ENCODE measurements at places on chromosomes 3 and 15.

DNA sequence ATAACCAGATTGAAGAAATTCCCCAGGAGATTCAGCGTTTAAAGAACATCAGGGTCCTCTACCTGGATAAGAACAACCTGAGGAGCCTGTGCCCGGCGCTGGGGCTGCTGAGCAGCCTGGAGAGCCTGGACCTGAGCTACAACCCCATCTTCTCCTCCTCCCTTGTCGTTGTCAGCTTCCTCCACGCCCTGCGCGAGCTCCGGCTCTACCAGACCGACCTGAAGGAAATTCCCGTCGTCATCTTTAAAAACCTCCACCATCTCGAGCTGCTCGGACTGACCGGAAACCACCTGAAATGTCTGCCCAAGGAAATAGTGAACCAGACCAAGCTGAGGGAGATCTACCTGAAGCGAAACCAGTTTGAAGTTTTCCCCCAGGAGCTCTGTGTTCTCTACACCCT is 9.4 kb upstream of the LRRC34 start:
- no peaks in the 10 kb centered on the region for H3K27me3 ChIP-seq
- H3K4me1 ChIP-seq: no peaks in the 10 kb centered on the region
- no peak overlapping the region for H3K4me3 ChIP-seq
- DNase-seq: no peak
- no peak overlapping the region for H3K27ac ChIP-seq
- no peaks in the 10 kb centered on the region for H3K36me3 ChIP-seq

GRCh38 chr3:160200353-160200752 is 24.9 kb upstream of the C3orf80 start:
- H3K27ac ChIP-seq: no peak overlapping the region
- no peaks in the 10 kb centered on the region for H3K27me3 ChIP-seq
- no peaks in the 10 kb centered on the region for H3K4me1 ChIP-seq
- DNase-seq: no peak
- H3K36me3 ChIP-seq: no peaks in the 10 kb centered on the region

GRCh38 chr3:16070707-16071106 is 103.8 kb upstream of the GALNT15 start:
- H3K4me3 ChIP-seq: no peak overlapping the region
- H3K27me3 ChIP-seq: no peaks in the 10 kb centered on the region
- no peaks in the 10 kb centered on the region for H3K4me1 ChIP-seq
- H3K36me3 ChIP-seq: no peaks in the 10 kb centered on the region
- no peak overlapping the region for H3K27ac ChIP-seq

GRCh38 chr3:196694202-196694638 is 17.8 kb downstream of the CEP19 start:
- H3K27me3 ChIP-seq: no peaks in the 10 kb centered on the region
- H3K4me3 ChIP-seq: no peak overlapping the region
- H3K4me1 ChIP-seq: no peaks in the 10 kb centered on the region
- H3K27ac ChIP-seq: no peak overlapping the region

DNA sequence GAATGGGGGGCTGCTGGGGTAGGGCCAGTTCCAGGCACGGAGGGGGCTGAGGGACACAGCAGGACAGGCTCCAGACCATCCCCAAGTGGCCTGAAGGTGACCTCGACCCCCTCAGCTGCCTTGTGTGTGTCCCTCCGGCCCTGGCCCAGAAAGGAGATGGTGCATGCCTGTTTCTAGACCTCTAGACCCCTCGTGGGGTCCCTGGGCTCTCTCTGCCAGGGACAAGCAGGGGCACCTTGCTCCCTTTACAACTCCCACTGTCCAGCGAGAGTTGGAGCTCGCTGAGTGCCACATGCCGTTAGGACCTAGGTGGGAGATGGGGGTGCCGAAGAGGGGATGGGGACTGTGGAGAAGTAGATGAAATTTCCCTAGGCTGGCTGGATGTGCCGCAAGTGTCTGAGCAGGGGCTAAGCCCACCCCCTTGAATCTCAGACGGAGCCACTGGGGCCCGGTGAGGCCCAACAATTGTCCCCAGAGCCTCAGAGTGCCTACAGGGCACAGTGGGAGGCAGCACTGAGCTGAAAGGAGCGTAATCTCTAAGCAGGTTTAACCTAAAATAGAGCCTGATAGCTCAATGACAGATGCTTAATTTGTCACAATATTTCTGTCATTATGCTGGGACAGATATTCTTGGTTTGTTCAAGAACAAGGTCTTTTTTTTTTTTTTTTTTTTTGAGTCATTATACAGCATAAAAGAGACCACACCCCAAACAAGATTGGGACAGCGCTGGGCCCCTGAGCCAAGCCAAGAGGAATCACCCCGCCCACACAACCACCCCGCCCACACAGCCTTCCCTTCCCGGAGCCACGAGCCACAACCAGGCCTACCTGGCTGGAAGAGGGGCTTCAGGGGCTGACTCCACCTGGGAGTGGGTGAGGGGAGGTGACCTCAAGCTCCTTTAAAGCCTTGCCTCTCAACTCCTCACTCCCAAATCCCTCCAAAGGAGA is 23.6 kb upstream of the KLF13 start:
- H3K27me3 ChIP-seq: no peaks in the 10 kb centered on the region
- H3K4me1 ChIP-seq: no peaks in the 10 kb centered on the region
- no peaks in the 10 kb centered on the region for H3K36me3 ChIP-seq
- no peak for DNase-seq
- no peak overlapping the region for H3K4me3 ChIP-seq

DNA sequence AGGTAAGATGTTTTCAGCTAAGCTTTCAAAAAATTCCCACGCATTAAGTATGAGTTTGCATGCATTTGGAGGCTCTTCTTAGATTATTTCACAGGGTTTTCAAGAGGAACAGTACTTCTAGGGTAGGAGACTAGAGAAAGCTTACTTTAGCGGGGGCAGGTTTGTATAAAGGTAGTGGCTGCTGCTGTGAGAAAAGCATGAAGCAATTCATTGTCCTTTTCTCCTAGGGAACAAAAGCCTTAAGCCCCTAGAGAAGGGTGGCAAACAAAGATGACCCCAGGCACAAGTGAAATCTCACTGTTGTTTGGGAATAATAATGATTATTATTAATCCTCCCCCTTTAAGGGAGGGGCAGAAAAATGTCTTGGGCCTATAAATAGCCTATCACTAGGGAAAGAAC is 310.7 kb downstream of the DIPK2A start:
- H3K27me3 ChIP-seq: no peaks in the 10 kb centered on the region
- no peak overlapping the region for H3K4me3 ChIP-seq
- no peaks in the 10 kb centered on the region for H3K36me3 ChIP-seq
- no peak for DNase-seq
- H3K27ac ChIP-seq: no peak overlapping the region

DNA sequence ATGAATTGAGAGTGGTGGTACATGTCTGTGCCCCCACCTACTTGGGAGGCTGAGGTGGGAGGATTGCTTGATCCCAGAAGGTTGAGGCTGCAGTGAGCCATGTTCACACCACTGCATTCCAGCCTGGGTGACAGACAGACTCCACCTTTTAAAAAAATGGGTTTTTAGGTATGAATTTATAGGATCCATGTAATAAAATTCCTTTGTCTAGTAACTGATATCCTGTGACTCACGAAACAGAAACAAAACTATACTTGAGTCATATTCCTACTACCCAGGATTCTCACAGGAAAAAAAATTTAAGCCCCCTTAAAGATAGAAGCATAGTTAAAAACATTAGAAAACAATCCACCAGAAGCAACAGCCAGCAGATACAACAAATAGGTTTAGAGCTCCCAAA is 10.0 kb upstream of the CRTC3 start:
- H3K4me1 ChIP-seq: no peaks in the 10 kb centered on the region
- H3K27me3 ChIP-seq: no peaks in the 10 kb centered on the region
- H3K36me3 ChIP-seq: no peaks in the 10 kb centered on the region
- no peak overlapping the region for H3K27ac ChIP-seq
- no peak for DNase-seq

DNA sequence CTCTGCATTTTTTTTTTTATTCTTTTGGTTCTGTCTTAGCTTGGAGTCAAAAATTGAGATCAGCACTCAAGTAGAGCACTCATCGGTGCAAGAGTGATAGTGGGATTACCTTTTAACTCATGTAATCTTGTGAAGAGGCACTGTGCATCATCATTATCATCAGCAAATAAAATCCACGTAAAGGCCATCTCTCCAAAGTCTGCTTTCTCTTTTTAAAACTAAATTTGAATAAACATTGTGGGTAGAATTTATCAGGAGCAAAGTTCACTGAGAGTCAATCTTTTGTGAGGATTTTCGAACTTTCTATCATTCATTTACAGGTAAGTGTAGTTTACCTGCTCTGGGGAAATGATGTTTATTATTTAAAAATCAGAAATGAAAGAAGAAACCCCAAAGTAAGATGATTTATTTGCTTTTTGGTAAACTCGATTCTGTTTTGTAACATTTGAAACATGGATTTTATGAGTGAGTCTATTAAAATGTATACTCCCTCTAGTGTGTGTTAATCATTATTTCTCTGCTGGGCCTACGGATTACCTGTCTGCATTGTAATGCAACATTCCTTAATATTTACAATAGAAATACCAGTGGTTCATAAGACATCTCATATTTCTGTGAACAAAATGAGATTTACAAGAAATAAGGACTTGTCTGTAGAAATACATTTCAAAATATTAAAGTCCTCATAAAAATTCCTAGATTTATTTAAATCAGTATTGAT is 327.7 kb upstream of the NAALADL2 start:
- H3K4me3 ChIP-seq: no peak overlapping the region
- H3K27ac ChIP-seq: no peak overlapping the region

DNA sequence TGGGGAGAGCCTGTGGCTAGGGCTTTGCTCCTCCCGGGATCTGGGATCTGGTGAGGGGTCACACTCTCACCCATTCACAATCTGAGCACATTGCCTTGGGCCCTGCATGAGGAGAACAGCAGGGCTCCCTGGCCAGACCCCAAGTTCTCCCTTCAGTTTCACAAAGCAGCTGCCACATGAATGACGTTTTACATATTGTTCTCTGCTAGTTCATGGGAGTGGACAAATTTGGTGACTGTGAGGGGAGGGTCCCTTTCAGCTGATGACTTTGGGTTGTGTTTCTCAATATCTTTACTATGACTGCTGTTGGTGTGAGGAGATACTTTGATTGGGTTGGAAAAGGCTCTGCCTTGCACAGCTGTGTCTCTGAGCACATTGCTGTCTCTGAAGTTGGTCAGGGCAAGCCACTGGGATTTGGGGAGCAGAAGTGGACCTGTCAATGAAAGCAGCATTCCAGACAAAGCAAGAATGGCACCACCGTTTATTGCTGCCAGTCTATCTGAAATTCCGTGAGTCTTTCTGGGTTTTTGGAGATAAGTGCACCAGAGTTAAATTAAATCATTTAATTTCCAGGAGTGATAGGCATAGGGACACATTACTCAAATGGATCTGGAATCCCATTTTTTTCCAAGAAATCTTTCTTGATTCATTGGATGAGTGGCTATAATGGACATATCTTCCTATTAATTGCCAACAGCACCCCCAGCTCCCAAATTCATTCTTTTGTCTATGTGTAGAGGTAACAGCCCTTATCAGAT is 10.3 kb downstream of the TIMP4 start:
- H3K27me3 ChIP-seq: no peaks in the 10 kb centered on the region
- peak overlapping the region; percentile 22 for H3K27ac ChIP-seq
- no peaks in the 10 kb centered on the region for H3K36me3 ChIP-seq
- H3K4me3 ChIP-seq: no peak overlapping the region
- peaks cover 21% of the 10 kb centered on the region for H3K4me1 ChIP-seq
- DNase-seq: no peak

DNA sequence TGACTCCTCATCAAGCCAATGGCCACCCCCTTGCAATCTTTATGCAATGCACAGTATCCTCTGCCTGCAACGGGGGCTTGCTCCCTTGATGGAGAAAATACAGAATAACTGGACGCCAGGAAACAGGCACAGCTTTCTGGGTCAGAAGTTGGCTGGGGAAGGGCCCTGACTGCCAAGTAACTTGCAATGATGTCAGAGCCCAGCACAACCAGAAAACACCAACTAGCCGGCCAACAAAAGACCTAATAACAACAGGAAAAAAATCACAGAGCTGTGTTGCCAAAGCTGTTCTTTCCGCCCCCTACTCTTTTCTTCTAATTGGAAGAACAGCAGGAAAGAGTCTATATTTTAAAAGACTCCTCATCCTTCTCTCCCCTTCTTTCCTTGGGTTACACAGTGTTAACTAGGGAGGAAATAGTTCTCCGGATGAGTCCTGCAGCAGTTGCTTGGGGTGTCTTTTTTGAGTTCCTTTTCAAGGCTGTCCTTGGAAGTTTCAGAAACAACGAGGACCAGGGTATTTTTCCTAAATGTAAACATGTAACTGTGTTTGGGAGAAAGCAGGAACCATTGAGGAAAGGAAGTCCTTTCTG is 1.4 kb upstream of the SEMA6D start:
- peaks cover 2% of the 10 kb centered on the region for H3K4me1 ChIP-seq
- DNase-seq: peak; percentile 71
- H3K4me3 ChIP-seq: peak overlapping the region; percentile 77

DNA sequence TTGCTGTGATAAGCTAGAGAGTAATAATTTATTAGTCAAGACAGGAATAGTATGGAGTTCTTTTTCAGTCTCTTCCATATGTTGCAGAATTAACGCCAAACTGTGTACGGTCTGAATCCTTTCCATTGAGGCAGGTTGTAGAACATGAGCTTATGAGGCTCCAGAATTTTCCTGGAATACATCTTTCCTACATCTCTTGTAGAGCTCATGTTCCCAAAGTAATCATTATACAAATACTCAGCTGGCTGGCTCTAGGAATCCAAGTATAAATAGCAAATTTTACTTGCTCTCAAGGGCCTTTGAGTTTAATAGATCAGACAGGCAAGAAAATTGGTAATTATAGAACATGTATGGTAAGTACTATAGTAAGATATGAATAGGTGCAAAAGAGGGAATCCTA is 419.4 kb downstream of the RBMS3 start:
- H3K4me1 ChIP-seq: peaks cover 18% of the 10 kb centered on the region
- no peak overlapping the region for H3K27ac ChIP-seq
- no peak overlapping the region for H3K4me3 ChIP-seq
- DNase-seq: no peak
- H3K36me3 ChIP-seq: no peaks in the 10 kb centered on the region

- no peak for DNase-seq
- H3K4me3 ChIP-seq: no peak overlapping the region
- H3K36me3 ChIP-seq: no peaks in the 10 kb centered on the region
- no peak overlapping the region for H3K27ac ChIP-seq
- H3K4me1 ChIP-seq: no peaks in the 10 kb centered on the region
Observed at GRCh38 chr3:6521369-6522113, 339.4 kb upstream of the GRM7 start.

GRCh38 chr3:185931777-185932612 is 5.8 kb downstream of the TRA2B start:
- peak overlapping the region; percentile 99 for H3K4me3 ChIP-seq
- no peak for DNase-seq
- H3K27me3 ChIP-seq: no peaks in the 10 kb centered on the region
- H3K27ac ChIP-seq: peak overlapping the region; percentile 6
- H3K4me1 ChIP-seq: peaks cover 48% of the 10 kb centered on the region

DNA sequence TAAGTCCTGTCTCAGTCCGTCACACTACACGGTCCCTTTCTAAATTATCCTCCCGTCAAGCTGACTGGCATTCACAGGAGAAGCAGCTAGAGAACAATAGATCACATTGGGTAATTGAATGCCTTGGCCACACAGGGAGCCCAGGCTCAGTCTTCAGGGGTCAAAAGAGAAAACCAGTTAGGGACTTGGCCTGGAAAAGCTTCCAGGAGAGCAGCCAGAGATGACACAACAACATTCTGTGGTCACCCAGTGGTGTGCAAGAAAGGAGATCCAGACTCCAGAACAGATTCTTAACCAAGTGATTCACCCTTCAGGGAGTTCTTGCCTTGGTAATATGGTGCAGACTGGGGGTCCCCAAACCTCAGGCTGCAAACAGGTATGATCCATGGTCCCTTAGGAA is 15.9 kb downstream of the ARHGAP31 start:
- no peak for DNase-seq
- H3K36me3 ChIP-seq: peaks cover 8% of the 10 kb centered on the region
- no peaks in the 10 kb centered on the region for H3K27me3 ChIP-seq

GRCh38 chr3:110881069-110881468 is 190.5 kb upstream of the NECTIN3 start:
- H3K36me3 ChIP-seq: no peaks in the 10 kb centered on the region
- H3K4me1 ChIP-seq: no peaks in the 10 kb centered on the region
- no peak overlapping the region for H3K27ac ChIP-seq
- no peak overlapping the region for H3K4me3 ChIP-seq
- H3K27me3 ChIP-seq: no peaks in the 10 kb centered on the region
- DNase-seq: no peak
